Keratinocyte (primary cell): ENCODE measurements at places on chromosomes 16 and 17. TPM values are rescaled to one million over a fixed set of nuclear protein-coding genes. Genes with fewer than 3 reads are reported as not detected.

DNA sequence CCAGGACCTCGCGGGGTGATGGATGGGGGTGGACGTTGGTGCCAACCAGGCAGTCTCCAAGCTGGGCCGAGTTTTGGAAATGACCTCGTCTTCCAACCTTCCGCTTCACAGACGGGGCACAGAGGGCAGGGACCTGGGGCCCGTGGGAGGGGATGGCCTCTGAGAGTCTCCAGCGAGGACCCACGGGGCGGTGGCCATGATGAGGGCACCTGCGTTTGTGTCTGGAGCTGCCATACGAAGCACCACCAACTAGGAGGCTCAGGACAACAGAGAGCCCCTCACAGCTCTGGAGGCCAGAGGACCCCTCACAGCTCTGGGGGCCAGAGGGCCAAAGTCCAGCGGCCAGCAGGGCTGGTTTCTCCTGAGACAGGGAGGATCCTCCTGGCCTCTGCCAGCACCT, 26.5 kb downstream of the SOX8 start:
- DNase-seq = no peak

- no peak for DNase-seq
These were observed at the start of gene KIF19 for GRCh38 chr17:74325743-74326379. Gene KIF19, plus strand, starts transcription at chr17:74326226. Its CDS starts 124 bp downstream, at chr17:74326350.

DNA sequence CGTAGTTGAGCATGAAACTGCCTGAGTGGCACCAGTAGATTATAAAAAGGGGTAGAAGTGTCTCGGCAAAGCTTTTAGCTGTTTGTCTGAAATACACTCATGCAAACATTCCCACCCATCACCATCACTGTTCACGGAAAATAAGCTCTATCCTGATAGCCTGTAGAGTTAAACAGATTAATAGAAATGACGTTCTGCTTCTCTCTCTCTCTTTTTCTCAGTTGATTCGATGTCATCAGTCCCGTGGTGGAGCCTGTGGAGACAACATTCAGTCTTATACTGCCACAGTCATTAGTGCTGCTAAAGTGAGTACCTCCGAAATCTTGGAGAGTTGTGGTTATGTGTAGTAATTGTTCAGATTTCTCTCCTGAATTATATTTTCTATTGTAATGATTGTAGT, 224.7 kb downstream of the BCAS3 start:
- no peak for DNase-seq

The OR1F1 gene
- polyA plus RNA-seq = 0.51 to 0.89 TPM (median 0.58 TPM) in 3 replicates

DNA sequence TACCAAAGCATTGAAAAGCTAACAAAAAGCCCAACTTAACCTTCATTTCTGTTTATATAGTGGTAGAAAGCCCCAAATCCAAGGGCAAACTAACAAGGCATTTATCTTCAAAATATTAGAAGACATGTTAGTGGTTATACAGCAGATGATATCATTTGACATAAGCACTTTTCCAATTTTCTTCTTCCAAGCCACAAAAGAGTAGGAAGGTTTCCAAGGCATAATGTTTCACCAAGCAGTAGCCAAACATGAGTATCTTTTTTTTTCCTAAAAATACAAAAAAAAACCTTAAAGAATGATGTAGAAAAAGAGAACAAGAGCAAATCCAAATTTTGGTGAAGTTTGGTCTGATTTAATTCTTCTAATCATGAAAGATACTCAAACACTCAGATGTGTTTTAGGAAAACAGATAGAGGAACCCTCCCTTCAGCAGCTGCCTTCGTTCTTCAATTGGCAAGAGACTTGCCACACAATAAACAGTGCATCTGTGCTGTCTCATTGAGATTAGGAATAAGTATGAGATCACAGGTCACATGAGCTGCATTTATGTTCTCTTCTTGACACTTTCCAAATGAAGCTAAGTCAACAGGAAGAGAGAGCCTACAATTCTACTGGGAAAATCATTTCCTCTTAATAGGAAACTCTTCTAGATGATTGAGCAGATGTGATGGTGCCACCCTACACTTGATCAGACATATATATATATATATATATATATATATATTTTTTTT, 106.7 kb downstream of the TTC19 start:
- DNase-seq = no peak

DNA sequence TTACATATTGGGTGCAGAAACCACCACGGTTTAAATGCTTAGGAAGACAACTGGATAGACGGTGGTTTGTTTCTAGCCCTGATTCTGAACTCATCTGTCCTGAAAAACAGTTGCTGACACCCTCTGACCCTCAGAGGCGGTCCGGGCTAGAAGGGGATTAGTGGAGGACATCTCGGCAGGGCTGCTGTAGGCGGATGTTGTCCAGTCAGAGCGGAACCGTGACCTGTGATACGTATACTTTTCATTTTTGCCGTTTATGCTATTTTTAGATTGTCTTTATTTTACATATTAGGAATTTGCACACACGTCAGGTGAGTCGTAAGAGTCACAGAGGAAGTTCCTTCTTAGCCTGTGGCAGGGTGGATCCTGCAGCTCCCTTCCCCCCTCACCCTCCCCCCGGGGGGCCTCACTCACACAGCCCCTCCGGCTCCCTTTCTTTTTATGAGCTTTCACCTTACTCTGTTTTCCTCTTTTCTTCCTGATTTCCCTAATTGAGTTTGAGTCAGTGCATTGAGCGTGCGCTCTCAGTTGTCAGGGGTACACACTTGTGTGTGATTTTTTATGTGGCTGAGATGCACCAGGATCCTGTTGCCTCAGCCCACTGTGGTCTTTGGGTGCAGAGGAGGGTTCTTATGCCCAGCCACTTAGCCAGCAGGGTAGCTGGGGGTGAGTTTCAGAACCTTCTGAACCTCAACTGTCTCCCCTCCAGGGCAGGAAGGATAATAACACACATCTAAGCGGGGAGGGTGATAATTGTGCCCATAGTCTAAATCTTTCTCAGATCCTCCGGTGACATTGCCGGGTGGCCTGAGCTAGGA, 211.1 kb upstream of the CHMP6 start:
- DNase-seq = no peak

- no peak for DNase-seq
These were observed 4.4 kb downstream of the ZC3H7A start for GRCh38 chr16:11792410-11793241.

- DNase-seq = no peak
These were observed 5.2 kb downstream of the SLC12A4 start for GRCh38 chr16:67963292-67963661.

DNA sequence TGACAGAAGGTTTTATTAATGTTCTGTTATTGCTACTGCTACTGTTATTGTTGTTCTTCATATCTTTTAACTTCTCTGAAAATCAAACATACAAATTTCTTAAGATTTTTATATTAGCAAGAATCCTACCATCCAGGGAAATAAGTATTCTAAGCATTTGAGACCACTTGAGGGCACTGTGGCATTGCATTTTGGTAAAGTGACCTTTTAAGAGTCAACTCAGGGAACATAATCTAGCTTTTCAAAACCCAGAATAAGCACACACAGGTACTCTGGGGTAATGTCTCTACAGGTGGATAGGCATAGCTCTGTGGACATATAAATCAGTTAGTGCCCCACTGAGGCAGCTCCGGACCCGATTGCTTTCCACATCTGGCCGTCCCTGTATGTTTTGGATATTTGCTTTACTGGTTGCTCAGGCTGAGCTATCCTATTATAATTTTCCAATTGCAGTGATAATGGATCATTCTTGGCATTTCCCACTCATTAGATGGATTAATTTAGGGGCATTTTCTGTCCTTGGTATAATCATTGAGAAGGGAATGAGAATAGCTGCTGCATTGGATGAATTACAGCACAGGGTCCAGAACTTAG, 1425.1 kb upstream of the CDH8 start:
- DNase-seq = no peak

DNA sequence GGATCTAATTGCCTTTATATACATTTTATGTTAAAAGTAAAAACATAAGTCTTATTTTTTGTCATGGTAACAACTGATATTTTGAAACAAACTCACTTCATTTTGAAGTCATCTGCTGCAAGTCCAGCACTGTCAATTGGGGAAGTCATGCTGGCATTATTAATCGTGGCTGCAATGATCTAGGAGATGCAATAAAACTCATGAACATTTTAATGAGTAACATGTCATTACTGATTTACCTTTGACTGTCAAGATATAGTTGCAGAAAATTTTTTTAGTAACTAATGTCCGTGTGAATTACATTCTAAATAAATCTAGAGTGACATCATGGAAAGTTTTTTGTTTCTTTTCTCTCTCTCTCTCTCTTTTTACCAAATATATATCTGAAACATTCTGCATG, 17.3 kb upstream of the KRT24 start:
- no peak for DNase-seq

- DNase-seq = no peak
These were observed 15.2 kb downstream of the EMP2 start for GRCh38 chr16:10565167-10565566.

- no peak for DNase-seq
These were observed 77.2 kb downstream of the FTO start for GRCh38 chr16:53781023-53781605.

The MYH1 gene
- not detected in 3 replicates for polyA plus RNA-seq

- no peak for DNase-seq
These were observed 4.7 kb downstream of the PAFAH1B1 start for GRCh38 chr17:2598166-2598565.

DNA sequence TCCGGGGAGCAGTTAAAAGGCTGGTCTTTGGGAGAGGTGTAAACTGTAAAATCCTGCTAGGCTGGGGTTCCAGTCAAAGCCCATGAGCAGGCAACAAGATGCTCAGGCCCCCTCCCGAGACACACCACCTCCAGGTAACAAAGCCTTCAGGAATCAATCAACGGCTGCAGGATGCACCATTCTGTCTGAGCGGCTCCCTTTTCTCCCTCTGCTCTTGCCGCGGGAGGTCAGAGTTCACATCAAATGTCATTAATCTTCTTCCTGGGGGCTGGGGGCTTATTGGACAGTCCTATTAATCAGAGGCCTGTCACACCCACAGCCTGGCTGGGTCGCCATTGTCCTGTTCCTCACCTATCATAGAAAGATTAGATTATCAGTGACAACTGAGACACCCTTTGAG, 11.9 kb upstream of the CCDC182 start:
- DNase-seq = no peak

DNA sequence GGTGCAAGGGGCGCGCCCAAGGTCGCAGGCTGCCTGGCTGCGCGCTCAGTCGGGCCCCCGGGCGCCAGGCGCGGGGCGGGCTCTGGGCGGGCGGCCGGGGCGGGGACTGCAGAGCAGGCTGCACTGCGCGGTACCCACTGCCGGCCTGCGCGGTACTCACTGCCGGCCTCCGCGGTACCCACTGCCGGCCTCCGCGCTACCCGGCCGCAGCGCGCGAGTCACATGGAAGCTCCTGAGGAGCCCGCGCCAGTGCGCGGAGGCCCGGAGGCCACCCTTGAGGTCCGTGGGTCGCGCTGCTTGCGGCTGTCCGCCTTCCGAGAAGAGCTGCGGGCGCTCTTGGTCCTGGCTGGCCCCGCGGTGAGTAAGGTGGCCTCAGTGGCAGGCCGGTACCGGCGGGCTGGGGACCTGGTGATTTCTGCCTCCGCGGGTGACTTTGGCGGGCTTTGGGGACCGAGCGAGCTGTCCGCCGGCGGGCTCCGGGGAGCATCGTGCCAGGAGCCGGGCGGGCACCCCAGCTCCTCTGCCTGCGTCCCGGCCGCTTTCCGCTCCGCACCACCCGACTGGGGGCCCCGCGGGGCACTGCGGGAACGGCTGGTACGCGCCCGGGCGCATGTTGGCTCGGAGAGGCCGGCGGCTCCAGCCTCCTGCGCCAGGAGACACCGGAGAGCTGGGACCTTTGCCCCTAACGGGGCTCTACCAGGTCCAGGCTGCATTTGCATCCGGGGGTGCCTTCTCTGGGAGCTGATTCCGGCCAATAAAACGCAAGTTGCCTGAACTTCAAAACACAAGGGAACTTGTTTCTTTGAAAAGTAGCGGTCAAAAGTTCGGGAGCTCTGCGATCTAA, at the start of gene SLC47A1:
SLC47A1 (plus strand) TSS at position 137 of the 844 bp plus-strand sequence; CDS start at position 223, 86 bp downstream.
- no peak for DNase-seq
